ENCODE measurements at places on chromosomes 6 and 20.

DNA sequence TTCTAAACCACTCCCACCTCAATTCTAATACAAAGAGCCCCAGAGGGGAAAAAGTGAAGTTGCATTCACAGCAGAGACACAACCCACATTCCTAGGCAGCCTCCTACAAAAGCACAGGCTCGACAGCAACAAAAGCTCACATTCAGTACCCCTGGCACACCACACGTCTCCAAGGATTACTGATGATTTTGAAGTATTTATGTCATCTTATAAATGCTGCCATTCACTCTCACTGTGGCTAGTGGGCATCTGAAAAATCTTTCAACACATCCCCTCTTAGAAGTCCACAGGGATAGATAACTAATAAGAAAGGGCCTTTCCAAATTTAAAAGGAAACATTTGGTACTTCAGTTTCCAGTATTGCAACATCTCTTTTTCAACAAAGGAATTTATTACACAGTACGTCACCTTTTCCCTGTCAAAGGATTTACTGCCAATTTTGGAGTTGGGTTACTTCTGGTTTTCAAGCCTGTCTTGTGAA lies 146.7 kb downstream of the TASP1 start:
- DNase-seq = no peak

DNA sequence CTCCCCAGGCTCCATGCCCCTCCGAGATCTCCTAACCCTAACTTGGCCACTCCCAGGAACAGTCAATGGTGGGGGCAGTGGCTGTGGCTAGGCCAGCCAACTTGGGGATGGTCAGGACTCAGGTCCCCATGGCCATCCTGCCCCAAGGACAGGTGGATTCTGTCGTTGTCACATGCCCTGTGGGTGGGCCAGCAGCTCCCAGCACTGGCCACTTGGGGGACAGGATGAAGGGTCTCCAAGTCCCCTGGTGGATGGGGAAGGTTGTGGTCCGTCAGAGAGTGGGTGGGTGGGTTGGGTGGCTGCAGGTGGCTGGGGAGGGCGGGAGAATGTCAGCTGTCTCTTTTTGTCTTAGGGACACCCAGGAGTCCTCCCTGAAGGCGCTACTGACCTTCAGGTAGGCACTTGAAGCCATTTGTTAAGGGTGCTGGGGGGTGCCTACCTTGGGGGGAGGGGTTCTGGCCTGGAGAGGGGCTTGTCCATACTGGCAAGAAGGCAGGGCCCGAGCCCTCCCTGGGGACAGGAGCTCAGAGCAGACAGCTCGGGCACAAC lies 5.5 kb downstream of the COL9A3 start:
- no peak for DNase-seq

DNA sequence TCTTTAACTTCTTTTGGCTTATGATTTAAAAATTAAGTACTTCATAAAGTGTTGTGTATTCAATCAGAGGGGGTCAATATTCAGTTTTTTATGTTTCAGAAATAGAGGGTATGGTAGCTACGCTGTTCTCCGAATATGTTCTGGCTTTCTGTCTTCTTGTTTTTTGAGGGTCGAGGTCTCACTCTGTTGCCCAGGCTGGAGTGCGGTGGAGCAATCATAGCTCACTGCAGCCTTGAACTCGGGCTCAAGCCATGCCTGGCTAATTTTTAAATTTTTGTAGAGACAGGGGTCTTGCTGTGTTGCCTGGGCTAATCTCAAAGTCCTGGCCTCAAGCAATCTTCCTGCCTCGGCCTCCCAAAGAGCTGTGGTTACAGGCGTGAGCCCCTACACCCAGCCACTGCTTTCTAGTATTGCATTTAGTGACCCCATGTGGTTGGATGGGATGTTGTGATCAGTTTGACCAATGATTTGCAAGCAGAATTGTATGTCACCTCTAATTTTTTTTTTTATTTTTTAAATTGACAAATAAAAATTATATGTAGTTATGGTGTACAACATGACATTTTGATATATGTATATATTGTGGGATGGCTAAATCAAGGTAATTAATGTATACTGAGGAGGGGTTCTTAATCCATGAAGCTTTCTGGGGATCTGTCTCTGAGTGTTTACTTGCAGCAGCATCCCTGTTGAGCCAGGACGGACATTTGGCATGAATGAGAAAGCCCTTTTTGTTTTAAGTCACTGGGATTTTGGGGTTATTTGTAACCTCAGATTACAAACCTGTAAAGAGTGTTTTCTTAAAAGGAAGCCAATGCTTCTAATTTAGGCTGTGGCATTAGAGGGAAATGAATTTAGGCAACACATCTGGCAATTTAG lies 38.5 kb upstream of the DEK start:
- no peak for DNase-seq

DNA sequence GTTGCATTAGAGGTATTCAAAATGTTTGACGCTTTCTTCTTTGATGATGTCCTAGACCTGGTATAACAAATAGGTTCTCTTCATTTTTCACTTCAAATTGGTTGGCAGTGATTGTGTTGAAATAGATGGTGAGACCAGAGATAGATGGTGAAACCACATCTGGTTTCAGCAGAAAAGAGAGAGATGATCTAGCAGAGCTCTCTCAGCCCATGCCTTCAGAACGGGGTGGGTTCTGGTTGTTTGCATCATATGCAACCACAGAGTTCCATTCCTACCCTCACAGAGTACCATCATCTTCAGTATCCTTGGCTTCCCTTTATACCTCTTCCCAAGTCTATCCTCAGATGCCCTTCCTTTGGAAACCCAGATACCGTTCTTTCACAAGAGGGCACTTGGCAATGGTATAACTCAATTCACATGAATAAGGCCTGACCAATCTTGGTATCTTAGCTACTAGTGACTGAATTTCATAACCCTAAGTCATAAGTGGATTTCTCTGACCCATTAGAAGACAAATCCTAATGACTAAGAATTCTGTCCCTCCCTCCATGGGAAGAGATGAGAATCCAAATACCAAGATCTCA lies 93.7 kb downstream of the UBE3D start:
- DNase-seq = no peak

- DNase-seq = no peak
These were observed 33.6 kb downstream of the TRAM2 start for GRCh38 chr6:52543262-52543661.

GRCh38 chr6:145626857-145627256 lies 108.5 kb downstream of the EPM2A start:
- DNase-seq = no peak

DNA sequence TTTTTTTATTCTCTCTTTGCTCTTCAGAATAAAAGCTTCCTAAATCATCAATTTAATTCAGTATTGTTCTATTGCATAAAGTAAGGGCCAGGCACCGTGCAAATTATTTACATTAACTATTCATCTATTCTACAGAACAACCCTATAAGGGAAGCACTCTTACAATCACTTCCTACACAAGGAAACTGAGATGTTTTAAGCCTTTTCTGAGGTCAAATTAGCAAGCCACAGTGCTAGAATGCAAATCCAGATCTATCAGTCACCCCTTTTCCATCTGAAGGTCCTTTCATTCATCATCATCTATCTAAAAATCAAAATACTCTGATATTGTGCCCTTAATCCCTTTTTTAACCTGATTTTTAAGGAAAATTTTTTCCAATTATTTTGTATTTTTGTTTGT lies 31.2 kb downstream of the FRK start:
- DNase-seq = no peak

DNA sequence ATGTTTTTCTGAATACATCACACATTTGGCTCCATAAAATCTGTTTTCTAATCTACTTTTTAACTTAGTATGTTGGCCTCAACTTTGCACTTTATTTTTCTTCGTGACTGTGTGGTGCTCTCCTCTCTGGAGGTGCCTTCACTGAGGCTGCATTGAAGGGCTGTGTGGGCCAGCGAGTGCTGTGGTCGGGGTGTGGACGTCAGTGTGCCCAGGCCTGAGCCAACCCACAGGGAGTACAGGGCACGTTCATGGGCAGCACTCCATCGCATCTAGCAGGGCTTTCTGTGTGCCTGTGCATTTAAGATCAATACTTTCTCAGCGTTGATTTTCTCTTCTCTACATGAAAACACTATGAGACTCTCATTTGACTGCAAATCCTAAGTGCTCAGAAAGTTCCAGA lies 37.8 kb downstream of the DACT2 start:
- no peak for DNase-seq

DNA sequence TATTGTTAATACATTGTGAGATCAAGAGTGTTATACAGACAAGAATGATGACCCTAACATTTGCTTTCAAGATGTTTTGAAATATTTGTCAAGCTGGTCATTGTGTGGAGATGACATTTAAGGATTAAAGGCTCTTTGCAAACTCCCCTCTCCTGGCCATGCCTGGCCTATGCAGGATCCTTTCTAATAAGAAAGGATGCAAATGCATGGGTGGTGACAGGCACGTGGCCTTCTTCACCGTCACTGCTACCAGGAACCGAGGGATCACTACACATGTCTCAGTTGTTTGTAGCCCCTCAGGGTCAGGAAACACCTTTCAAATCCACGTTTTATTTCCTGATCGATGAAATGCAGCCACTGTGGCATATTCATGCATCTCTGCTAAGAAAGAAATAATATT lies 419.7 kb downstream of the PRKN start:
- DNase-seq = no peak

DNA sequence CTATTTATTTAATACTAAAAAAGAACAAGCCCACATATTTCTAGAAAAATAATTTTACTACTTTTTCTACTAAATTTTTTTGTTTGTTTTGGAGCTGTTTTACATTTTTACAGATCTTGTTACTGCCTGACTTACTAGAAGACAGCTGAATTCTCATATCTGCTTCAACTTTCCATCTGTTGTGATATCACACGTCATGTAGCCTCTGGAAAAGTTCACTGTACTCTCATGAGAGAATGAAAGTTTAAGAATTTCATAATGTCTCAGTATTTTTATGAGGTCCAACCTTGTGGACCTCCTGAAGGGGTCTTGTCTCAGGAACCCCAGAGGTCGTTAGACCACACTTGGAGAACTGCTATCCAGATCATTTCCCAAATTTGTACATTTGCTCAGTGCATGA lies 81.7 kb upstream of the MTHFD1L start:
- DNase-seq = no peak

GRCh38 chr20:2771631-2772080 lies 28.8 kb downstream of the CPXM1 start:
- DNase-seq = no peak

DNA sequence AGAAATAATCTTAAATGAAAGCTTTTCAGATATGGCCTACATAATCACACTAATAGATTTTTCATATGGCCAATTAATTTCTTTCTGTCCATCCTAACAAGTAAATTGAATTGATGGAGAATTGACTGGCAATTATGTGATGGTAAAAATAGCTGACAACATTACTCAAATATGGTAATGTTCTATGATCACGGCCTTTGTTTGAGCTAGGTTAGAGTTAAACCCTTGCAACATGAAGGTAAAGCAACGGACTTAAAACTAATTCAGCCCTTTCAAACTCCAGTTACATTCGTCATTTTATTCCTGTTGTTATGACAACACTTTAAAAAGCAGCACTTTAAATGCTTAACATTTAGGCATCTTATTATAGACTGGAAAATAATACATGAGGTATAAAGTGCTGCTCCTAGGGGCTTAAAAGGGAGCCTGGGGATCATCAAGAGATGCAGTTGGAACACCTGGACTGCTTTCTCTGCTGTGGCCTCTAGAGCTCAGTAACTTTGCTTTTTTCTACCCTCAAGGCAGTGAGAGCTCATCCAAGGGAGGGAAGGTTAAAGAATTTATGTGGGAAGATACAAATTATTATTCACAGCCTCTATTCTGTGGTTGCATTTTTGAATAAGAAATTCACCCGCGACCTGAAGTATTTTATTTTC lies 46.9 kb downstream of the RIPOR2 start:
- DNase-seq = no peak

- DNase-seq = no peak
These were observed 46.3 kb downstream of the KIF6 start for GRCh38 chr6:39678914-39679313.

DNA sequence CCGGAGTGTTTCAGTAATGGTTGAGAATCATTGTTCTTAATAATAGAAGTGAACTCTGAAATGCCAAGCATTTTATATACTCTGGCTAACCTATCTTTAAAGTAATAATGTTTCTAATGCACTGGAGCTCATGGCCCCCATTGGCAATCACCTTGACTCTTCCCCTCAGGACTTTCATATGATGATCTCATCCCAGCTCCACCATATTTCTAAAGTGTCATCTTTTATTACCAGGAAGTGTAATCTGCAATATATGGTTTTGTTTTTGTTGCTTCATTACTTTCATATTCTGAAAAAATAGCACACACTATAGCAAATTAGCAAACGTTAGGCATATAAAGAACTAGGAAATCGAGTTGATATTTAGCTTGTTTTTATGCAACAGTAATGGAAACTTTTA lies 60.3 kb downstream of the TULP4 start:
- DNase-seq = no peak

DNA sequence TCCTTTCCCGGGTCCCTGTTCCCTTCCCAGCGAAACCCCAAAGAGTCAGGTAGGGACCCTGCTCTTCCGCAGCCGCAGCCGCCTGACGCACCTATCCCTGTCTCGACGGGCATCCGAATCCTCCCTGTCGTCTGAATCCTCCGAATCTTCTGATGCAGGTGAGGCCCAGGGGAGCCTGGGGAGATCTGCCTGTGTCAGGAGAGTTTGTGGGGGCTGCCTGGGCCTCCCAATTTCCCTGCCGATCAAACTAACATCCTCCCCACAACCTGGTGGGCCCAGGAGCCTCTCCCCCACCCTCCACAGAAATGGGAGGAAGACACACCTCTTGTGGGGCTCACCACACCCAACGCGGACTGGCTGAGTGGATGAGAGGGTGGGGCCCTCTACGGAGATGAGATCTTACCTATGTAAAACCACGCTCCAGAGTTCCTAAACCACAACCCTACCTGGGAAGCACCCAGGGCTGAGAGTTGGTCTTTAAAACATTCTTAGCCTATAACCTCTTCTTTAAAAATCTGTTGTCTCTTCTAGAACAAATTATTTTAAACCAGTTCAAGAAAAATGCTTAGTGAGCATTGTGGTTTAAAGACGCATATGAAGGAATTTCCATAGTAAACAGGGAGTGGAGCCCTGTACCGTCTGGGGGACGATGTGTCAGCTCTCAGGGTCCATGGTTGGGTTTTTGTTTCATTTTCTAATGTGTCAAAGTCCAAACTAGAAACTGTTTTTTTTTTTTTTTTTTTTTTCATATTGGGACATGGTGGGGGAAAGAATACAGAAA lies 1.7 kb downstream of the CDC25B start:
- no peak for DNase-seq

GRCh38 chr20:31991339-31991705 lies 18.9 kb upstream of the CCM2L start:
- DNase-seq = no peak

DNA sequence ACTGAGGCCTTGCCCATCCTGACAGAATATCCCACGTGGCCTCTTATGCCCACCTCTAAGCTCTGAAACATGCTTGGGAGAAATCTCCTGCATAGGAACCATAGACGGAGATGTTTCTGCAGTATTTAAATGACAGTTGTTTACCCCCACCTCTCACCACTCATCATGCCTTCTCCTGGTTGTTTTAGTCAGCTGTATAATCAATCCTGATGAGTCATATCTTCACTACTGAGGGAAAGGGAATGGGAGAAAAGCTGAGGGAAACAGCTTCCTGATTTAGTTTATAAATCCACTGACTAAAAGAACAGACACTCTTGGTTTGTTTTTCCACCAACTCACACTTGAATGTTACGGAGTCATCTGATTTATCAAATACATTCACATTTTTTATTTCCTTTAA lies 113.2 kb upstream of the TENT5A start:
- no peak for DNase-seq
